ENCODE measurements at places on chromosomes 5 and 9. TPM values are rescaled to one million over a fixed set of nuclear protein-coding genes. Genes with fewer than 3 reads are reported as not detected.

The LCN12 gene
- not detected for total RNA-seq

DNA sequence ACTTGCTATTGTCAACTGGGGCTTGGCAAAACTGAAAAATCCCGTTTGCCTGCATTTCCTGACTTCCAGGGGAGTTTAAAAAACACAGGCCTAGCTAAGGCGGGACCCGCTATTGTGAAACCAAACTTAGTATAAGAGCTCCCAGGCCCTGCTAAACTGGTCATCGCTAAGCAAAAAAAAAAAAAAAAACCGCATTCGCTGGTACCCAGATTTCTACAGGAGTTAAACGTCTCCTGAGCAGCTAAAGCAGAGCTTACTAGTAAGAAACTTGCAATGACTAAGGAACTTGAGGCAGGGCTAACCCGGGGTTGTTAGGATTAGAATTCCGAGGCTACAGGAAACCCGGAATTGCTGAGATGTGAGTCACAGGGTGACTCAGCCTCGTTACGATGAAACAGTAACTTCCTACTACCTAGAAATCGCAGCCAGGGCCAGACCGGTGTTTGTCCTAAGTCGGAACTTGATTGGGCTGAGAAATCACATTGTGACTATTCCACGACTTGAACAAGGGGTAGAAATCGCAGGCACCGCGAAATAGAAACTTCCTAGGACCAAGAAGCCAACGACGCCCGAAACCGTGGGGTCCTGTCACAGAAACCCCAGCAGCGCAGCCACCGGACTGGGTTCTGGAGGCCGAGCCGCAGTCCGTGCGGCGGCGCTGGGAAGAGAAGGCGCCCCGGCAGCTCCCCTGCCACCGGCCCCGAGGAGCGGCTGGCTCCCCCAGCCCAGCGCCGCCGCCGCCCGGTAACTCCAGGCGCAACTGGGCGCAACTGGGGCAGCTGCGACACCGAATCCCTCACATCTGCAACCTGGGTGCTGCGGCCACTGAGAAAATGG lies 89.4 kb downstream of the ANXA2R start:
- DNase-seq = no peak

- no peak for DNase-seq
Measured at GRCh38 chr9:136250676-136251075, 5.1 kb upstream of the QSOX2 start.

GRCh38 chr9:69932901-69933300 lies 110.7 kb upstream of the MAMDC2 start:
- no peak for DNase-seq

- DNase-seq = no peak
Measured at GRCh38 chr9:110446171-110446570, 108.5 kb upstream of the TXNDC8 start.

The ZNF483 gene
- total RNA-seq = 14.1 TPM

DNA sequence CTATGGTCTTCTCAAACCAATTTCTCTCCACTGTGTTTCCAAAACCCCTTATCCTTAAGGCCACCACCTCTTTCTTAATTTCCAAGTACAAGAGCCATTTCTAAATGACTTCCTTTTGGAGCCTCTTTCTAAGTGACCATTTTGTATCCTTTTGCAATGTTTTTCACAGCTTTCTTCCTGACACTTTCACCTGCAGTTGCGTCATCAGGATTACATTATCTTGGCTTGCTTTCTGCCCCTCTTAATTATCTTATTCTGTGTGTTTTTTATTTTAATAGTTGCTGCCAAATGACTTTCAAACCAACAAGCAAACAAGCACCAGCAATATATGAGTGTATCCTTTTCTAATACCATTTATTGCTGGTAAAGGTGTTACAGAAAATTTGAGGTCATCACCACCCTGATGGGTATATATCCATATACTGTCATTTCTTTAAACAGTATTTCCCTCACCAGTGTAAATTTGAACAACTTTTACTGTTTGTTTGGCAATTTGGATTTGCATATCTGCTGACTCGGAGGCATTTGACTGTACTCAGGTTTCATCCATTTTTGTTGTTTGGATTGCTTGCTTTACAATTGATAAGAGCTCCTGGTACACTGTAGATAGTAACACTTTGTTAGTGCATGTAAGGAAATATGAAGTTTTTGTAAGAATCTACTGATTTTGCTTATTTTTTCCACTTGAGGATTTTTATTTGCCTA lies 5.4 kb upstream of the ANXA1 start:
- DNase-seq = no peak

The GPRIN1 gene
- total RNA-seq = 0.99 TPM

The COL23A1 gene
- 1.8 TPM for total RNA-seq

- no peak for DNase-seq
Measured at GRCh38 chr9:133690081-133690561, 48.0 kb downstream of the SARDH start.

The GHR gene
- 6.0 TPM for total RNA-seq

The ANP32B gene
- total RNA-seq = 52.7 TPM

DNA sequence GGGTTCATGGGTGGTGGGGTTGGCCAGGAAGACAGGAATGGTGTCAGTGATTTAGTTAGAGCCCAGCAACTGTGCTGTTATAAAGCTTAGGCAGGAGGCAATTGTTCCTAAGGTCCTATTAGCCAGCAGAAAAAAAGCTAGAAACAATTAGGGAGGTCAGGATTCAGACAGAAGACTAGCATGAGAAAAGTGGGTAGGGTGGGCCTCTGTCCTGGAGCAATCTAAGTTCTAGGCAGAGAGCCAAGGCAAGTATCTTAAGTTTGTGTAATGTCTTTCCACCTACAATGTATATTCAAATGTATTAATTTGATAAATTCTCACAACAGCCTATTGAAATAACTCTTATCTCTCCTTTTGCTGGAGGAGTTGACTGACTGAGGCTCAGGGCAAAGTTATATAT lies 6.1 kb upstream of the ZFAND5 start:
- no peak for DNase-seq

DNA sequence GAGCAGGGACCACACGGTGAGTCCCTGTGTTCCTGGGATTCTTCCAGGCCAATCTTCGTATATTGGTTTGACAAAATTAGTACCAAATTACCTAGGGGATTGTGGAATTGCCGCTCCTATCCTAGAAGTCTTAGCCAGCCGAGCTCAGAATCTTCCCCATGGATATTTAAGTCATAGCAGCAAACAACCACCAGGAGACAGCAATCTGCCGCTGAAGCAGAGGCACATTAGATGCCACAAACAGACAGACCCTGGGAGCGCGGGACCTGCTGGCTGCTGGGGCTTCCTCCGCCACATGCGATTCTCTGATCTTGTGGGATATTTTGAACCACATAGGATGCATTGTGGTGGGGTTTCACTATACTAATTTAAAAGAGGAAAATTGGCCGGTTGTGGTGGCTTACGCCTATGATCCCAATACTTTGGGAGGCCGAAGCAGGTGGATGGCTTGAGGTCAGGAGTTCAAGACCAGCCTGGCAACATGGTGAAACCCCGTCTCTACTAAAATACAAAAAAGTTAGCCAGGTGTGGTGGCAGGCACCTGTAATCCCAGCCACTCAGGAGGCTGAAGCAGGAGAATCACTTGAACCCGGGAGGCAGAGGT lies 31.7 kb upstream of the ZBTB43 start:
- DNase-seq = no peak

- DNase-seq = peak; percentile 94
Measured at GRCh38 chr9:134407121-134407779, 81.0 kb downstream of the RXRA start.

The GABRA1 gene
- not detected for total RNA-seq

DNA sequence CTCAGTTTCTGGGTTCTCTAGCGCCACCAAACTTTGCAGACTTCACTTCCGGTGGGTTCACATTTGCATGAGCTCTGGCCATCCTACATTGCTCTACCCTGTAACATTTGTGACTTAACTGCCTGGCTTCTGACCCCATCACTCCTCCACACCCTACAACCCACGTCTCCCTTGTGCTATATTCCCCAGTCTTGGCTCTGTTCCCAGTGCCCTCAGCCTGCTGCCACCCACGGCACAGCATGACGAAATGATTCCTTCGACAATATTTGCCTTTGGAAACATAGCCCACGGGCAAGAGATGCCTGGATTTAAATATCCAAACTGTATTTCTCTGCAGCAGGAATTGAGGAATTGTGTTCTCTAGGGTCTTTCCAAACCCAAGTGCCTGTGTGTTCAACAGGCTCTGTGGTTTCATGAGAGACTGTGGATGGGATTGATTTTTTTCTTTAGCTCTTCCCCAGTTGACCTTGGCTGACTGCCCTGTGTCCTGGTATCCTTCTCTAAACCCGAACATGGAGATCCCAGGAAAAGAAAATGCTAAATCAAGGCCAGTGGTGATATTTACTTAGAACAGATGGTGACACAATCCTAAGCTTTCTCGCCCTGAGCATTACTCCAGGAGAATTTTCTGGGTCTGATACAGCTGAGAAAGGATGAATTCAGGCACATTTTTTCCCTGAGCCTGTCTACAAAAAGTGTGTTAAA lies 44.4 kb upstream of the GRIA1 start:
- DNase-seq = no peak

DNA sequence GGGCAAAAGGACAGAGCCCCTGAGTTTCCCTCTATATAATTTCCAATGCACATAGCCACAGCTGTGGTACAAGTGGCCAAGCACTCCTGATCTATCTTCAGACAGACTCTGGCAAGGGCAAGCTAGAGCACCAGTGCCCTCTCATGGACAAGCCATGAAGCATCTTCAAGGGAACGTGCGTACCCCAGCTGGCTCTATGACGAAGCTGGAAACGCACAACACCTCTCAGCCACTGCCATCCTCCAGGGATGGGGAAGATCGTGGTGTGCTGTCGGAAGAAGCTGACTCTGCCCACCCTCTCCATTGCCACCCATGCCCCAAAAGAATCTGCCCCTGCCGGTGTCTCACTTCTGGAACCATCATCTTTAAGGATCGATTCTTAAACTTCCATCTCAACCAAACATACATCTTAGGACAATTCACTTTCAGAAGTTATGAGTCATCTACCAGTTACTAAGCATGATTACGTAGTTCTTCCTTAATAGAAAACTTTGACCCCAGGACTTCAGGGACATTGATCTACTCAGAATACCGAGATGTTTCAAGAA lies 482.9 kb downstream of the AGTPBP1 start:
- no peak for DNase-seq

DNA sequence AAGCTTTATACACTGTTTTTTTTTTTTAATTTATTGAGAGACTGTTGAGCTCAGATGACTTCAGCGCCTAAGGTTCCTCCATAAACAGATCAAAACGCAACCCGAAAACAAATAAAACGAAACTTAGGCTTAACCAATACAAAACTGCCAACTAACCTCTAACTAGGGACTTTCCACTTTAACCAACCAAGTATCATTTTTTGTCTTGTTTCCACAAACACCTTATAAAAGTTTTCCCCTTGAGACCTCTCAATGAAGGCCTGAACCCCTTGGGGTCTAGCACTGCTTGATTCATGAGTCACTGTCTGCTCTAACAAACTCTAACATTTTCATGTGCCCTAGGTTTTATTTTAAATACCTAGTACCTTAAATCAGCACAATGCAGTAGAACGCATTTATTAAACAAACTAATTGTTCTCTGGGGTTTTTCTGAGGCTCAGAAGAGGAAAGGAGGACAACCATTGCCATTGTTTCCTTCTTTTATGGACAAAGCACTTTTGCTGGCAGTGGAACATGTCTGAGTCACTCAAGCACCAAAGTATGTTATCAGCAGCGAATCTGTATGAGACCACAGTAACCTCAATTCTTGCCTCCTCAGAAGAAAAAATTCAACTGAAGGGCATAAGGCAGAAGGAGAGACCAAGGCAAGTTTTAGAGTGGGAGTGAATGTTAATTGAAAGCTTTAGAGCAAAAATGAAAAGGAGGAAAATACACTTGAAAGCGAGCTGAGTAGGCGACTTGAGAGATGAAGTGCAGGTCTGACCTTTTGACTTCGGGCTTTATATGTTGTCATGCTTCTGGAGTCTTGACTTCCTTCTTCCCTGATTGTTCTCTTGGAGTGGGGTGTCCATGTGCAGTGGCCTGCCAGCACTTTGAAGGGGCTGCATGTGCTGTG lies 97.7 kb upstream of the HCN1 start:
- DNase-seq = no peak

GRCh38 chr5:137191179-137191578 lies 307.9 kb downstream of the SPOCK1 start:
- DNase-seq = no peak

Data from esophagus muscularis mucosa (tissue), 4 donors.